GM12892 (cell line): ENCODE measurements at places on chromosomes 6 and 20.

DNA sequence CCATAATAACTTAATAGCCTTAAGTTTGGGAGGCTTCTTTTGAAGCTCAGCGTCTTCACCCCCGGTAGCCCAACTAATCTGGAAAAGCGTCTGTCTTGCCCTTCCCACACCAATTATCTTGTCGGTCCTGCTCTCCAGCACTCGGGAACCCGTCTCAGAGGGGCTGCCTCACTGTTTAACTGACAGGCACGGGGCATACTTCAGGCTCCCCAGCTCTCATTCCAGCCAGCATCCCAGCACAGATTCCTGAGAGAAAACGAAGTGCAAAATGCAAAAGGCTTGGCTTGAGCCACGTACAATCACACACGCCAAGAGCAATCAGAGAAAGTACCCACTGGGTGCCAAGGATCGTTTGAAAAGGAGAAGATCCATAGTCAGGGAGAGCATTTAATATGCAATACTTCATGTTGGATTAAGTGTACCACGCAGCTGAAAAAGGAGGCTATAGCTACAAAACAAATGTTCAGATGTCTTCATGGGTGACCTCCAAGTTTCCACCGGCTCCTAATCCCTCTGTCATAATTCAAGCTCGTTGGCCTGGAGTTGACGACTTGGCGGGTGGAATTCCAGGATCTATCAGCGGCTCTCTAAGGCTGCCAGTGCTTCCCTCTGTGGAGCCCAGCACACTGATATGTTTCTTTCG, 53.7 kb upstream of the STX16 start:
- no peak for DNase-seq

- DNase-seq = no peak
Observed at GRCh38 chr20:14643556-14643955, 306.1 kb upstream of the FLRT3 start.

DNA sequence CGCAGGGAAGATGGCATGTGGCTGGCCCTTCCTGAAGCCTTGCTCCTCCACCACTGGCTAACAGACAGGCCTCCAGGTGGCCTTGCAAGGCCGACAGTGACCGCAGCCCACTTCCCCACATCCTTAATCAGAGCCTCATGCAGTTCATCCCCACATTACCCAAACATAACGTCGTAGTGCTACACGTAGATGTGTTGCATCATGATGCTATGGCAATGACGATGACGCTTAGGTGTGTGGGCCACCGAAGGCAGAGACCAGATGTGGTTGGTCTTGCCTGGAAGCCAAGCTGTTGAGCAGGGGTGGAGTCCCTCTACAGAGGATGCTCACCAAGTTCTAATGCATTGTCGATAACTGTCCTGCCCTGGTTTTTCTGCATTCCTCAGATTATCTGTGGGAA, 5.6 kb downstream of the CD93 start:
- DNase-seq = no peak

DNA sequence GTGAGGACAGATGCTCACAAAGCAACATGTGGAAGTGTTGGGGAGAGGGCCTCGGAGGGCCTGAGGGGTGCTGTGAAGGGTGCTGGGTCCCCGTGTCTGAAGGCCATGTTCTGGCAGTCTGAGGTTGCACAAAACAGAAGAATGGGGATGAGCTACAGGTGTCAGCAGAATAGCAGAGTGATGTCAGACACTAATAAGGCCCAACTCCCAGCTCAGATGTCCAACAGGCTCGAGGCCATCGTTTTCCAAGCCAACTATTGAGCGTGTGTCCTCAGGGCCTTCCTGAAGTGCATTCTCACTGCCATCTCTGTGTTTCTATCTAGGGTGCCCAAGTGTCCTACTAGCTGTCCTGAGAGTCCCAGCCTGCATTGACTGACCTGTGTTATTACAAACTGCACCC, 7.9 kb downstream of the BFSP1 start:
- no peak for DNase-seq

GRCh38 chr20:25239387-25240370, 8.2 kb upstream of the PYGB start:
- DNase-seq = no peak

- DNase-seq = no peak
Observed at GRCh38 chr6:38306931-38307330, 332.8 kb downstream of the BTBD9 start.

DNA sequence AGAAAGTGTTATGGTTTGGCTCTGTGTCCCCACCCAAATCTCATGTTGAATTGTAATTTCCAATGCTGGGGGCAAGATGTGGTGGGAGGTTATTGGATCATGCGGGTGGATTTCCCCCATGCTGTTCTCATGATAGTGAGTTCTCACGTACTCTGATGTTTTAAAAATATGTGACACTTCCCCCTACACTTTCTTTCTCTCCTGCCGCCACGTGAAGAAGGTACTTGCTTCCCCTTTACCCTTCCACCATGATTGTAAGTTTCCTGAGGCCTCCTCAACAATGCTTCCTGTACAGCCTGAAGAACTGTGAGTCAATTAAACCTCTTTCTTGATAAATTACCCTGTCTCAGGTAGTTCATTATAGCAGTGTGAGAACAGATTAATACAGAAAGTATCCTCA, 150.8 kb downstream of the TMEM200A start:
- DNase-seq = no peak

- DNase-seq = no peak
Observed at GRCh38 chr20:2596673-2597279, 55.7 kb upstream of the NOP56 start.

GRCh38 chr20:33444797-33445560, 1.4 kb upstream of the SNTA1 start:
- DNase-seq = no peak

- no peak for DNase-seq
Observed at GRCh38 chr20:50548396-50548795, 38.2 kb downstream of the PTPN1 start.

DNA sequence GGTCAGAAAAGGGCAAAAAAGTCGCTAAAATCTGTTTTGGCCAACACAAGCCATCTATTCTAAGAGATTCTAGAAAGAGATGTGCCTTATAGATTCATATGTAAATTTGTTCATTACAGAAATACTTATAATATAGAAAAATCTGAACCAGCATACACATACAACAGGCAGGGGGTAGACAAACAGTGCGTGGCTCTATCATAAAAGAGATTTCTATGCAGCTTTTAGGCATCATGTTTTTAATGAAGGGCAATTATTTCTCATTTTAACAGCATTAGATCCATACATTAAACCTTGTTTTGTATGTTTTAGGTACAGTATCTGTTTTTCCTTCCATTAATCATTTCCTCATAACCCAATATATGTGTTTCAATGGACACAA, 664 bp downstream of the BTN3A3 start:
- DNase-seq = no peak

DNA sequence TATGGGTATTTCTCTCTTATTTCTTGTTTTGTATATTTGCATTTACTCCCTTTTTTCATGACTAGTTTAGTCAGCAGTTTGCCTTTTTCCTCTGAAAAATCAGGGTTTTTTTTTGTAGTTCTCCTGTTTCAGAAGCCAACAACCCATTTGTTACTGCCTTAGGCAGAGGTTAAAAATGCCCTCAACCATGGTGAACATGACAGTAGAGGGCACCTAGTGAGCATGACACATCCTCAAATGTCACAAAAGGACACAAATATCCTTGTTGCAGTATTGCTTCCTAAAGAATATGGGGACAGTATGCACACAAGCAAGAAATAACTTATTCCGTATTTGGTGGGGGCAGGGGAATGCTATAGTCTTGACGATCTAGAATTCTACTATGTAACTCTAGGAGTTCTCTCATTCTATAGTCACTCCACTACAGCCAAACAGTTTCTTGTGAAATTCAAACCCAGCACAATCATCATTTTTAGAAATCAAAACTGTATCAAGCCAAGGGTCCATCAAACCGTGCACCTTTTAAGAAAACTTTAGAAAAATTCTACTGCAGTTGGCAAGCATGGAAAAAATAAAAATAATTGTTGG, 47.0 kb downstream of the GOPC start:
- no peak for DNase-seq

- no peak for DNase-seq
Observed at GRCh38 chr20:63625771-63626423, 1.0 kb downstream of the GMEB2 start.

- no peak for DNase-seq
Observed at GRCh38 chr20:56391596-56392131, 351 bp downstream of the AURKA start.

GRCh38 chr6:168967281-168967925, 286.2 kb downstream of the THBS2 start:
- no peak for DNase-seq

GRCh38 chr6:151092591-151092990, 147.2 kb upstream of the AKAP12 start:
- no peak for DNase-seq

DNA sequence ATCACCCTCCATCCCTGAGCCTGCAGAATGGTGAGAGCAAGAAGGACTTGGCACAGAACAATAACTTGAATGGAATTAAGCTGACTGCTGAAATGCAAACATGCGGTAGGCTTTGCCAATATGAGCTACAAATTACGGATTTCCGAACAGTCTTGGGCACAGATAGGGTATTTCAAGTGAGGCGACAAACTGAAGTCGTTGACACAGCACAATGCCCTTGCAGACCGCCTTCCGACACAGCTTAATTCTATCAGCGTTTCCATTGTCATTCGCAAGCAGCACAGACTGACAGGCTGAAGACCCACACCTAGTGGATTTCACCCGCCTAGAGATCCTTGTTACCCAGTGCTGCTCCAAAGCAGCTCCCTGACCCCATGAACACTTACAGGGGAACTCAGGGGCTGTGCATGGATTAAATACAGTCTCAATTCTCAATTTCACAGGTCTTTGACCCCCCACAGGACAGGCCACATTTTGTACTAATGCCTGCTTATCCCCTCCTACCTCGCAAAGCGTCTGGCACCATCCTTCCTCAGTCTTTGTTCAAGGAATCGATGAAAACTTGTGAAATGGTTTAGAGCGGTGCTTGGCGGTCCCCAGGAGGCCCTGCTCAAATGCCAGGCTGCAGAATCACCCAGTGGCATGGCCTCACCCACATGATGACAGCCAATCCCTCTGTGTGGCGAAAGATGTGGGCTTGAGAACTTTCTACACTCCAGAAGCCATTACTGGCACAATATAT, 34.6 kb downstream of the RAMACL start:
- DNase-seq = no peak

DNA sequence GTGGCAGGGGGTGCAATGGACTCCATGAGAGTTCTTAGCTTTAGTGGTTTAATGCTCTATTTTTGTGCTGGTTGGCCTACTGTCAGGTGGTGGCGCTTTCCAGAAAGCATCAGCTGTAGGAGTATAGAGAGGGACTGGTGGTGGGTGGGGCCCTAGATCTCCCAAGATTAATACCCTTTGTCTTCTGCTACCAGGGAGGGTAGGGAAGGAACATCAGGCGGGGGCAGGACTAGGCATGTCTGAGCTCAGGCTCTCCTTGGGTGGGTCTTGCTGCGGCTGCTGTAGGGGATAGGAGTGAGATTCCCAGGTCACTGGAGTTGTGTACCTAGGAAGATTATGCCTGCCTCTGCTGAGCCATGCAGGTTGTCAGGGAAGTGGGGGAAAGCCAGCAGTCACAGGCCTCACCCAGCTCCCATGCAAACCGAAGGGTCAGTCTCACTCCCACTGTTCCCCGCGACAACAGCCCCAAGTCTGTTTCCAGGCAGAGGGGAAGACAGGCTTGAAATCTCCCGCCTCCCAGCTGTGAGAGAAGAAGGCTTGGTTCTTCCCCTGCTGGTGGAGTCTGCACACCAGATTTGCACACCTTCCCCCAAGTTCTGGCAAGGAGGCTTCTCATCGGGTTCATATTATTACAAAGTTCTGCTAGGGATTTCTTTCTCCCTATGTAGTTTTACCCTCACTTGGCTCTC, 46.7 kb upstream of the PKIB start:
- DNase-seq = no peak

DNA sequence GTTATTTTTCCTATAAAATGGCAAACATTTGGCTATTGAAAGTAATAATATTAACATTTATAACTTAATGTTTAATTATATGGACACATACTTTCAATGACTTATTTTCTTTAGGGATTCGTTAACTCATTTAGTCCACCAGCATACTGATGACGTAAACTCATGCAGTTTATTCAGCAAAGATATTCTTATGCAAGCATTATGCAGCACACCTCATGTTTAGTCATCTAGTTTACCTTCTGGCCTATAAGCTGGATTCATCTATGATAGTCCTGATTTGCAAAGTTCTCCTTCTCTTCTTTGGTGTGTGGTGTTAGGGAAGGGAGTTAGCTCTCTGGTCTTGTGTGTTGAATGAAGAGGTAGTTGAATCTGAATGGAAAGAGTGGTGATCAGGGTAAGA, 60.0 kb downstream of the OR2J2 start:
- no peak for DNase-seq

- no peak for DNase-seq
Observed at GRCh38 chr6:358432-358831, 33.1 kb upstream of the IRF4 start.
